ENCODE measurements at places on chromosomes 1 and 21. TPM values are rescaled to one million over a fixed set of nuclear protein-coding genes. Genes with fewer than 3 reads are reported as not detected.

Gene GJA8
- not detected for total RNA-seq

Gene DTL
- 11.9 TPM for total RNA-seq

Gene GBP4
- total RNA-seq = 1.2 TPM

Gene EPHA8
- 0.46 TPM for total RNA-seq

- H3K36me3 ChIP-seq = no peaks in the 10 kb centered on the region
- H3K27ac ChIP-seq = no peak overlapping the region
- peaks cover 9% of the 10 kb centered on the region for H3K4me1 ChIP-seq
- no peak for DNase-seq
- H3K4me3 ChIP-seq = no peak overlapping the region
- H3K27me3 ChIP-seq = peaks cover 13% of the 10 kb centered on the region
These were observed 133.1 kb downstream of the SETD4 start for GRCh38 chr21:35927262-35927661.

- peaks cover 16% of the 10 kb centered on the region for H3K4me1 ChIP-seq
- no peaks in the 10 kb centered on the region for H3K36me3 ChIP-seq
- no peak overlapping the region for H3K4me3 ChIP-seq
- peaks cover 24% of the 10 kb centered on the region for H3K27me3 ChIP-seq
- no peak overlapping the region for H3K27ac ChIP-seq
- DNase-seq = no peak
These were observed 82.1 kb upstream of the ARHGEF16 start for GRCh38 chr1:3372317-3372716.

DNA sequence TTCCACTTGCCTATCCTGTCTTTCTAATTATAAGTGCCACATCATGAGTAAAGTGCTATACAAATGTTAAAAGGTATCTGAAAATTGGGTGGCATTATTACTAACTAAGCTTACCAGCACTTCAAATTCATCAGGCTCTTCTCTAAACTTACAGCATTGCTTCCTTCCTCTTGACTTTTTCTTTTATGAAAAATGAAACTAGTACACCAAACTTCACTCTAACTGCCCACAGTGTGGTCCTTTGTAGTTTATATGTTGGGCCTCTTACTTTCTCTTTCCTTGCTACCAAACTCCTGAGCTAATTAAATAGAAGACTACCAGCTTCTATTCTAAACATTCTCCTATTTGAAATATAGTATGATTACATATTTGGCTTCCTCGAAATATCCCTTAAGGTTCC is 81.8 kb downstream of the NOTCH2 start:
- H3K27ac ChIP-seq = no peak overlapping the region
- H3K36me3 ChIP-seq = peaks cover 31% of the 10 kb centered on the region
- peaks cover 9% of the 10 kb centered on the region for H3K4me1 ChIP-seq
- DNase-seq = no peak

- no peak for DNase-seq
- H3K27ac ChIP-seq = no peak overlapping the region
- no peaks in the 10 kb centered on the region for H3K36me3 ChIP-seq
- H3K4me1 ChIP-seq = peaks cover 12% of the 10 kb centered on the region
- peaks cover 41% of the 10 kb centered on the region for H3K27me3 ChIP-seq
These were observed 454.6 kb upstream of the RUNX1 start for GRCh38 chr21:35503671-35504070.
